ENCODE measurements at places on chromosomes 12 and 14.

- peak; percentile 12 for DNase-seq
These were observed 580.2 kb downstream of the ETNK1 start for GRCh38 chr12:23204933-23205778.

- no peak for DNase-seq
These were observed 35.1 kb upstream of the BATF start for GRCh38 chr14:75487155-75487671.

DNA sequence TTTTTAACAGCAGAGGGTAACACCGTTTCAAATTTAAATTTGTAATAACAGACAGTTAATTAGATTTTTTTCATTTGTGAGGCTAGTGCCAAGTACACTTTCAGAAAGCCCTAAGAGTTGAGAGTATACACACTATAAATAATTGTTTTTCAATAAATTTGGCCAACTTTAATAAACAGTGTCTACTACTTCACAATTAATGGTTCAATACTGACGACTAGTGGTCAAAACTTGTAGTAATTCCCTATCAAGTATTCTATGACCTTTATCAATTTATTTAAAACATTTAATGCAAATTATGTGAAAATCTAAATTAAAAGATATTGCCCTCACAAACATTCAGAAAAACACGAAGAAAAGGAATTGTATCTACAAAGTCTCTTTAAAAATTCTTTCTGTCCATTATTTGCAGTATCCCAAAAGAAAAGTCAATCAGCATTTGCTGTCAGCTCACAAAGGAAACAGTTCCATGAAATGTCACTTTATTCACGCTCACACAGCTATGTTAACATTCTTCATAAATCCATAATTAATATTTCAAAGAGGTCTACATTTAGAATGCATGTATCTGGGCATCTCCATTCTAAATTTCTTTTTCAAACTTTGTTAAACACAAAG, 91.2 kb downstream of the CEP128 start:
- no peak for DNase-seq

- DNase-seq = no peak
These were observed 37.9 kb upstream of the GARIN6 start for GRCh38 chr12:99609455-99610181.

- DNase-seq = peak; percentile 85
These were observed 122.8 kb downstream of the NTF3 start for GRCh38 chr12:5554711-5555110.

DNA sequence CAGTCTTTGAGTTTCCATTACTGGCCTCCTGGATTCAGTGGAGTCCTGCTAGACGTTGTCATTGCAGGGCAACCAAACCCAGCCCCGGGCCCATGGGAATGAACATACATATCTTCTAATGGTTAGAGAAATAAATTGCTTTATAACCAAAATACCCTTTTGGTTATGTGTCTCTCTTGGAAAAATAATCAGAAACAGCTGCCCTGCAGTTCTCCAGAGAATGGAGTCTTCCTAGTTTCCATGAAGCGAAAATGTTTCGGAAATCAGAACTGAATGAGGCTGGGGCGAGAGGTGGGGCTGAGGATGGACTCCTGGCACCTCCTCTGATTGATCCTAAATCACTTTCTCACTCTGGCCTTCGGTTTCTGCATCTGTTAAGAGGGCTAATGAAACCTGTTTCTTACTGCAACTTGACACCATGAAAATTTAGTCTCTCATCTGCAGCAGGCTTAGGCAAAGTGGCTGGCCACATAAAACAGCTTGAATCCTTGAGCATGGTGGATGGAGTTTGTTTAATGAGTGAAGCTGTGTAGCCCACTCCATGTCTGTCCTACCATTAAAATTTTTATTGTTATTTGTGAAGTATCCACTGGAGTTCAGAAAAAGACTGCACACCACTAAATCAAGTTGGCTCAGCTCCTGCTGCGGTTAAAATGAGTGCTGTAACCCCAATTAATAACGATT, 198.9 kb downstream of the CACNA1C start:
- no peak for DNase-seq

GRCh38 chr12:104131609-104132008, 6.4 kb downstream of the NFYB start:
- DNase-seq = no peak

GRCh38 chr14:61498811-61499210, 177.4 kb downstream of the PRKCH start:
- DNase-seq = no peak

DNA sequence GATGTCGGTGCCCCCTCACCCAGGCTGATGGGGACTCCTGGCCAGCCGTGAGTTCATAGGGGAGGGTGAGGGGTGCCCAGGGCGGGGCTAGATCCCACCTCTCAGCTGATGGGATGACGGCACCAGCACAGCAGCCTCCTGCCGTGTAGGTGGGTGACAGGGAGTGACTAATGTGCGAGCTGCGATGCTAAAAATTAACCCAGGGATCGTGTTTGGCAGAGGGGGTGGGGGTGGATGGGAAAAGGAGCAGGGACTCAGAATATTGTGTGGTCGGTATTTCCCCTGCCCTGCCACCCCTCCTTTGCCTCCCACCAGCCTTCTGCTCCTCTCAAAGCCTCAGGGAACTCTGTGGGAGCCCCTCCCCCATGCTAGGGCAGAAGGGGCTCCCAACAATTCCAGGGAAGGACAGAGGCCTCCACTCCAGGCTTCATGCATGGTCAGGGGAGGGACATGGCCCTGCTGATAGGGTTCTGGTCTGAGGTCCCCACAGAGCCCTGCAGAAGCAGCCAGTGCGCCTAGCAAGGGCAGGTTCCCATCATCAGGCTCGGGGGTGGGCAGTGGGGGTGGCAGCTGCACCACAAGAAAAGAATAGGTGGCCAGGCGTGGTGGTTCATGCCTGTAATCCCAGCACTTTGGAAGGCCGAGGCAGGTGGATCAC, 12.5 kb downstream of the TAMALIN start:
- no peak for DNase-seq

- DNase-seq = no peak
These were observed 72.9 kb downstream of the TRAFD1 start for GRCh38 chr12:112198120-112198733.

- no peak for DNase-seq
These were observed at the start of gene SPTB for GRCh38 chr14:64879635-64880220. SPTB (minus strand) TSS chr14:64879907; CDS start chr14:64823094, 56,813 bp downstream.

DNA sequence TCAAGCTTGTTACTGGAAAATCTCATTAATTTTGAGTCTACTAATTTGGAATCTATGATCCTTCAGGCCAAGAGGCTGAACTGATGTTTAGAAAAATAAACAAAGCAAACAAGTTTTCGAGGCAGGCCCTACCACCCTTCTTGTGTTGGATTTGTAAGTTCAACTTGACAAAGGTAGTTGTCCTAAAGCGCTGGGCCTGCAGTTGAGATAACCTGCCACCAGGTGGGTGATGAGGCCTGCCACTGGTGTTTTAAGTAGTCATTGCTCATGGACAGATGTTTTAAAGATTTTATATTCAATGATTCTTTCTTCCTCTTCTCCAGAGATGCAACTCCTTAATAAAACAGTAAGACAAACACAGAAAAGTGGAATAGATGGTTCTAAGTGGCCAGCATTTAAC, 19.4 kb downstream of the ACVRL1 start:
- DNase-seq = no peak

- DNase-seq = no peak
These were observed 36.1 kb upstream of the FBLN5 start for GRCh38 chr14:91983588-91983987.

- DNase-seq = no peak
These were observed 169.0 kb upstream of the EEA1 start for GRCh38 chr12:93098077-93098476.

DNA sequence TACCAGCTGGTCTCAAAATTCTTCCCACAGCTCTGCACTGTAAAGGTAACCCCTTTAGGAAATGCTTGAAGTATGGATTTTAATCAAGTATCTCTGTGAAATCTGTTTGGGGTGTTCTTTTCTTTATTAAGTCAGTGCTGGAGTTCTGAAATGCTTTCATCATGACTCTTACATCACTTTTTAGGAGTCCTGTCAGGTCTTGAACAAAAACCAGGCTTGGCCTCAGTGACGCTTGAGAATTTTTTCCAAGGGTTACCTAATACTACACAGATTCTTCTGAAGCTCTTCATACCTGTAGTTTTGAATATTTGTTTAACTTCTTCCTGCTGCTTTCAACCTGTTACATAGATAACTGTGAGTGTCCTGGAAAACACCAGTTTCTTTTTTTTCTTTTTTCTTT, 47.0 kb upstream of the KCNH3 start:
- DNase-seq = no peak

GRCh38 chr12:32104572-32105355, 1.9 kb upstream of the BICD1 start:
- DNase-seq = no peak

DNA sequence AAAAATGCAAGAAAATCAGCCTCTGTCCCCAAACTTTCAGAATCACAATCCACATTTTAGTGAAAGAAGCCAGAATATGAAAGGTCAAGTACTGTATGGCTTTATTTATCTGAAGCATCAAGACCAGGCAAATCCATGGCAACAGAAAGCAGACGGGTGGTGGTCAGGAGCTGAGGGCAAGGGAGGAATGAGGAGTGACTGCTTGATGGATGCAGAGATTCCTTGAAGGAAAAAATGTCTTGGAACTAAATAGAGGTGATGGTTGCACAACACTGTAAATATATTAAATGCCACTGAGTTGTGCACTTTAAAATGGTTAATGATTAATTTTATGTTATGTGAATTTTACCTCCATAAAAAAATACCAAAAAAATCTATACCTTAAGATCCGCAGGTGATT, 165.1 kb downstream of the GXYLT1 start:
- DNase-seq = no peak

- DNase-seq = no peak
These were observed 3.3 kb downstream of the AKT1 start for GRCh38 chr14:104792101-104792884.

DNA sequence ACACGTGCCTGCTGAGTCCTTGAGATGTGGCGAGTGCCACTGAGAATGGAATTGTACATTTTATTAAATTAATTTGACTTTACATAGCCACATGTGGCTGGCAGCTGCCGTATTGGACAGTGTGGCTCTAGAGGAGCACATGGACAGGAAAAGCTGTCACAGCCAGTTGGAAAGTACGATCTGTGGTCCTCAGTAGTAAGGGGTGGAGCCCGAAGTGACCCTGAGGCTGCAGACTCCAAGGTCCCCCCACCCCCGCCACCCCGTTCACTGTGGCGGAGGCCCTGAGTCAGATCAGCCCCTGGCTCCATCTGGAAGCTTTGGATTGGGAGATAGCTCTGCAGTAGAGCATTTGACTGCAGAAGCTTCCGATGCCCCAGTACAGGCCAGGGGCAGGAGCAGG, 25.8 kb upstream of the BEGAIN start:
- DNase-seq = no peak

GRCh38 chr14:93857081-93857480, 68.8 kb upstream of the PRIMA1 start:
- DNase-seq = no peak
